ENCODE measurements at places on chromosomes 12 and 14. TPM values are rescaled to one million over a fixed set of nuclear protein-coding genes. Genes with fewer than 3 reads are reported as not detected.
A peak's percentile ranks its signal among the peaks of the same experiment; 100 is the strongest.

GRCh38 chr12:53289891-53290290 is 5.5 kb upstream of the PFDN5 start:
- DNase-seq: no peak

DNA sequence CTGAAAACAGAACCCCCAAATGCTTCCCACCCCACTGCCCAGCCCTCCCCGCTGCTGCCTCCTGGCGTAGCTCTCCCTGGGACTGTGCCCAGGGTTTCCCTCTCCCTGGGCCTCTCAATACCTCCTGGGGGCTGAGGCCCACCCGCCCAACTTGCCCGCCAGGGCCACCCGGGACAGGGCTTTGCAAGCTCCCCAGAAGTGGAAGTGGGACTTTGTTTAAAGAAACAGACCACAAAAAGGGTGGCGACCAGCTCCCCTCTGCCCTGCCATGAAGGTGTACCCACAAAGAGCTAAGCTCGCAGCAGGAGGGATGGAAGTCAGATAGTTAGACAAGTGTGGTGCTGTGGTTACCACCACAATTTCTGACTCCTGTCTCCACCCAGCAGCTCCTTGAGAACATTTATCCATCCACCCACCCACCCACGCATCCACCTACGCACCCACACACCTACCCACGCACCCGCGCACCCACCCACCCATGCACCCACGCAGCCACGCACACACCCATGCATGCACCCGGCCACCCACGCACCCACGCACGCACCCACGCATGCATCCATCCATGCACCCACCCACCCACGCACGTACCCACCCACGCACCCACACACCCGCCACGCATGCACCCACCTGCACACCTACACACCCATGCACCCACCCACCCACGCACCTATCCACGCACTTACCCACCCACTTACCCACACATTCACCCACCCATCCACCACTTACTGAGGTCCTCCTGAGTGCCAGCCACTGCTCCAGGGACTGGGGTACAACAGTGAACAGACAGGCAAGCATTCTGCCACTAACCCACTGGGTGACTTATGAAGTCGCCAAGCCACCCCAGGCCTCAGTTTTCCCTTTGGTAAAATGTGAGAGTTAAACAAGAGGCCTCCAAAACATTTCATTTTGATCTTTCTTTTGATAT is 127.3 kb downstream of the SCARB1 start:
- no peak for DNase-seq

DNA sequence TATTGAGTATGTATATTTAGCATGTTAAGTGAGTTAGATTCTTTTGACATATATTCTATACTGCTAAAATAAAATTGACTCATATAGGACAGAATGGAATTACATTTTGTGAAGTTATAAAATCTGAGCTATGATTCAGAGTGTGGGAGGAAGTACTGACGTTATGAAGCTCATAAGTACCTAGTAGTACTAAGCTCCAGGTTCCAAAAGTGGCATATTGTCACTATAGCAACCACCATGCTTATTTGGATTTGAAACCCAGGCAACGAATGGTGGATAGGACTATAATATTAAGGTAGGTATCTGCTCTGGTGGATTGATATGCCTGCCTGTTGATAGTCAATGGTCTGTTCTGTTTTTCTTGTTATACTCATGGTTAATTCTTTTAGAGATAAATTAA is 2.2 kb upstream of the FBXO33 start:
- no peak for DNase-seq

DNA sequence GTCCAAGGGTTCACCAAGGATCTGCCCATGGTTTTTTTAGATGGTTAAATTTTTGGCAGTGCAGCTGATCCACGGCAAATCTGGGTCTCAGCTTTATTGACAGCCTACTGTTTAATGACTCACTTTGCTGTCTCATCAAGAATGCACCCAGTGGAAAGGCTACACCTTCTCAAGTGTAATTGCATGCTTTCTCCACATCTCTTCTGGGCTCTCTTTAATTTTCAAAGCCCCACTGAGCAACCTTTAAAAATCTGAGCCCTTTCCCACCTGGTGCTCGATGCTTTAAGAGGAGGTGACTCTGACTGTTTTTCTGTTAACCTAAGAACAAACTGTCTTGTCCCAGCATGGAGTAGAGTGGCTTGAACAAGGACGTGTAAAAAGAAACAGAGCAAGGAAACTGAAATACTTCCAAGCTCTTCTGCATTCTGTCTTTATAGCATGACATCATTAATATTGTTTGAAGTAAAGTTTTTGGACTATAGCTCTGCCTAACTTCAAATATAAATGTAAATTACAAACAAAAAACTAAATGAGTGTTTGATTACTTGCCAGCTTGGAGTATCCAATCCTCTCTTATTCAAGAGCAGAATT is 214.2 kb upstream of the KRR1 start:
- no peak for DNase-seq

GRCh38 chr14:22829661-22830442 is at the start of gene MRPL52:
TSS of gene MRPL52 (plus strand) at chr14:22829887. CDS start at chr14:22829913, 26 bp downstream.
- DNase-seq: peak; percentile 94

Gene AEBP2
- total RNA-seq: 27.2 TPM

DNA sequence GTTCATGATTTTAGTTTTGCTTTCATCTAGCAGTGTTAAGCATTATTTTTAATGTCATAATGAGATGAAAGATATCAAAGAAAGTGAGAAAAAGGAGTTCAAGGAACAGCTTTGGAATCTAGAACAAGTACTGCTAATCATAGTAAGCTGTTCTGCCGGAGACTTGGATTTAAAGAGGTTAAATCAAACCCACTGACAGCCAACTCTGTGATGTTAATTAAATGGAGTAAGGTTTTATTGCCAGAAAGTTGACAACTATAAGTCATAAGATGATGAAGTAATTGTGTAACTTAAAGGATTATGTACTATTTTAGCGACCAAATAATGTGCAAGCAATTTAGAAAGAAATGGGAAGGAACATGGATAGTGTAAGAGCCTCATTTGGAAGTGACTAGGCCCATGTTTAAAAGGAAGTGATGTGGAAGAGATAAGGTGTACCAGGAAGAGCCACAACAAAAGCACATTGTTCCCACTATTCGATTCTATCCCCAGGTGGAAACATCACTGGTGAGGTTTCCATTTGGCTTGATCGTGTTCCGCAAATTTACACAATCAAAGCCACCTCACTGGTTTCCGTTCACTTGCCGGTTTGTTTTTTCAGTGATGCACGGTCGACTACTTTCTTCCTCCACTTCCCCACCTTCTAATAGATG is 388.5 kb downstream of the PAWR start:
- no peak for DNase-seq

GRCh38 chr12:31250179-31250578 is 75.8 kb downstream of the SINHCAF start:
- no peak for DNase-seq

DNA sequence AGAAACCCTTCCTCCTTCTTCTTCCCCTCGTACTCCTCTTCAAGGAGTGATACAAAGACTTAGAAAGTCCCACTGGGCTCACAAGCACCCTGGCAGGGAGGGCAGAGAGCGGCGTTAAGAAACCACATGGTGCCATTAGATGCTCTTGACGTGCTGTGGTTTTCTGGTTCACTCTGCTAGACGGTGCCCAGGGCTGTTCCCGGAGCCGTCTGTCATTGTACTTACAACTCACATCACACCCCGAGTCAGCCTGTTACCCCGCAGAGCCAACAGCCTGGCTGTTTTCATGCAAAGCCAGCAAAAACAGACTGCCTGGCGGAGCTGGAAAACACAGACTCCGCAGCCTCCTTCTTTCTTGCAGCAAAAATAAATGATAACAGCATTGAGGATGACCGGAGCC is 232.6 kb upstream of the TBX3 start:
- DNase-seq: no peak

DNA sequence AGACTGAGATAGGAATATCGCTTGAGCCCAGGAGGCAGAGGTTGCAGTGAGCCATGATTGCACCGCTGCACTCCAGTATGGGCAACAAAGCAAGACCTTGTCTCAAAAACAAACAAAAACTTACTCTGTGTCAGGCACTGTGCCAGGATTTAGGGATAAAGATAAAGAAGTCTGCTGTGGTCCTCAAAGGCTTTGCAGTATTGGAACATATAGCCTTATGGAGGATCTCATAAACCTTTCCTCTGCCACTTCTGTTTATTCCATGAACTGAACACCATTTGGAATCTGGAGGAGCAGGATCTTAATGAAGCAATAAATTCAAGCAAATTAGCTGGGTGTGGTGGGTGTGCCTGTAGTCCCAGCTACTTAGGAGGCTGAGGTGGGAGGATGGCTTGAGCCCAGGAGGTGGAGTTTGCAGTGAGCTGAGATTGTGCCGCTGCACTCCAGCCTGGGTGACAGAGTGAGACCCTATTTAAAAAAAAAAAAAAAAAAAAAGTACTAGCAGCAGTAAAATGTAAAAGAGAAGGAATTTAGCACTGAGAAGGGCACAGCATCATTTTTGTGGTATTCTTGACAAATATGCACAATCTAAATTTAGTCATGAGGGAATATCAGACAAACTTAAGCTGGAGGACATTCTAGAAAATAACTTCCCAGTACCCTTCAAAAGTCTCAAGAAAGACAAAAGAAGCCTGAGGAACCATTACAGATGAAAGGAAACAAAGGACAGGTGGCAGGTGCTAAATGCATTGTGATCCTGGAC is 27.1 kb downstream of the BMAL2 start:
- DNase-seq: no peak

GRCh38 chr12:131162113-131162512 is 208.4 kb downstream of the ADGRD1 start:
- DNase-seq: no peak

GRCh38 chr14:92651758-92652406 is 96.5 kb downstream of the LGMN start:
- peak; percentile 92 for DNase-seq

- no peak for DNase-seq
Measured at GRCh38 chr12:89156340-89156739, 196.0 kb downstream of the DUSP6 start.

Gene RNFT2
- 0.78 TPM for total RNA-seq

DNA sequence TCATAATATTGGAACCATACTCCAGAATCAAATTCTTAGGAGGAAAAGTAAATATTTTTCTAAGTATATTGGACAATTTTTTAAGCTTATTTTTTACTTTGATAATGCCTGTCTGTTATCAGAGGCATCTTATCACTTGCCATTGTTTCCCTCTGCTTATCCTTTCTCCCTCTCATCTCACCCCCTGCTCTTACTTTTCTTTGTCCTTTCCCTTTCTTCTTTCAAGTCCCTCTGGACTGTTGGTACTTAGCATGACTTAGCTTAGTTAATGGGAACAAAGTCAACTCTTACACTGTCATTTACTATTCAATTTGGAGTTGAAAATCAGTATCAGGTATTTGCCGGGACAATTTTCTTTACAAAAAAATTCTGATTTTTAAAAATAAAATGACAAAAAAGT is 45.2 kb downstream of the ABCD2 start:
- DNase-seq: no peak

GRCh38 chr12:51817027-51817953 is 31.2 kb downstream of the FIGNL2 start:
- no peak for DNase-seq

Gene PLCZ1
- not detected for total RNA-seq

GRCh38 chr14:50354527-50354926 is 42.2 kb downstream of the CDKL1 start:
- no peak for DNase-seq

Gene ACSM4
- not detected for total RNA-seq

- DNase-seq: no peak
Measured at GRCh38 chr12:91833780-91834359, 311.8 kb downstream of the BTG1 start.

DNA sequence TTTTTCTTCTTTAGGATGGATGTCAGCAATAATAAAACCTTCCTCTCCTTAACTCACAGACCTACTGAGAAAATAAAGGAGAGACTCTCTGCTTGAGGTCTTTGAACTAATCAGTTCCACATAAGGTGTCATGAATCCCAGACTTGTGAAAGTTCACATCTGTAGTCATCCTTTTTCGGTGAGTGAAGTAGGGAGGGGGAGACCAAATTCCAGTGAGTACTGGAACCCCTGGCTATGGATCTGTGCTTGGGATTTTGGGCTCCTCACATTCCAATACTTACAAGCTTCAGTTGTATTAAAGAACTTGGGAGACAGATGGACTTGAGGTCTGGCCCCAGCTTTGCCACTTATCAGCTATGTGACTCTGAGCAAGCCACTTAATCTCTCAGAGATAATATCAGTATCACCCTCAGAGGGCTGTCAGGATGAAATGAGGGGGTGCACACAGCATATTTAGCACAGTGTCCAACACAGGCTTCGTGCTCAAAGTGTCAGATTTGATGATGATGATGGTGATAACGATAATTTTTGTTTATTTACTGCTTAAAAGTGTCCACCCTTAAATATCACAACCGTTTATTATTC is 34.8 kb upstream of the APPL2 start:
- no peak for DNase-seq

GRCh38 chr14:86796221-86797074 is 1196.5 kb downstream of the GALC start:
- DNase-seq: no peak

Gene CLEC4D
- total RNA-seq: 0.43 TPM

DNA sequence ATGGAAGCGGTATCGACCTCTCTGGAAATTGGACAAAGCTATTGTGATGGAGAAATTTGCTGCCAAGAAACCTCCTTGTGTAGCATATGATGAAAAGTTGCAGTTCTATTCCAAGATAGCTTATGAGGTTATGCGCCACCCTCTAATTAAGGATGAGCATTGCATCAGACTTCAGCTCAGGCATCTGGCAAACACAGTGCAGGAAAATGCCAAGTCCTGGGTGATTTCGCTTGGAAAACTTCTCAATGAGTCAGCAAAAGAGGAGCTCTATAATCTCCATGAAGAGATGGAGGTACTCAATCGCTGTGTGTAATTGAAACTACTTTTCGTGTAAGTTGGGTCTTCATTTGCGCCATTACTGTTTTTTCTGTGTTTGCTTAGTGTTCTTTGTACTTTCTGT is 51.2 kb downstream of the DNAH10 start:
- DNase-seq: no peak

Gene KRT77
- total RNA-seq: not detected

DNA sequence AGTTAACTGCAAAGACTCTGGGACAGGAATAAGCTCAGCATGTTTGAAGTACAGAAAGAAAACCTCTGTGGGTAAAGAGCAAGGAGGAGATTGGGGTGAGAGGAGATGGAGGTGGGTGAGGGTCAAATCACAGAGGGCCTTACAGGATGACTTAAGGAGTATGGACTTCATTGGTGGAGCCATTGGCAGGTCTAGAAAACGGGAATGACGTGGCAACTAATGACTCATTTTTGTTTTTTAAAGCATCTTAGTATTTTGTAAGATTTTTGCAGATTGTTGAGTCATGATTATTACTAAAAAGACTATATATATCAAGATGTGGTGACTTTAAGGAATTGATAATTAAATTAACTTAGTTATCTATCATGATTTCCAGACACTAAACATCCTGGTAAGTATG is 18.5 kb downstream of the UTP20 start:
- DNase-seq: no peak

DNA sequence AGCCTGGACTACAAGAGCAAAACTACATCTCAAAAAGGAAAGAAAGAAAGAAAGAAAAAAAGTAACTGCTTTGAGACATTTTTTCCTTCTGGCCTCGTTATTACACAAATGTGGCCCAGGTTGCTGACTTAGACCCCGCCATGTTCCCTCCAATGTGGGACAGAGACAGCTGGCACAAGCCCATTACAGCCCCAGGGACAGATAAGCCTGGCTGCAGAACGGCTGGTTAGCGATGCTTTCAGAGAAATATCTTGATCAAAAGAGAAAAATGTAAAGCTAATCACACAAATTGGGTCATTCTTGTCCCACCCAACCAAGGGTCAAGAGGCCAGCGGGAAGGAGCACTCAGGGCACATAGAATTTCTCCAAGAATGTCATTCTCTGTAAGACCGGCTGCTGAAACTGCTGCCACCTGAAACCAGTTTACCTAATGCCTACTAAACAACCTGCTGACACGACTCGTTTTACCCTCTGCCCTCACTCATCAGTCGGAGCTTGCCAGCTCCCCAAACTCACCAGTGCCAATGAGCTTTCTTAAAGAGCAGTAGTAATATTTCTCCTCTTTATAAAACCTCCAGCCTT is 63.1 kb downstream of the TNFAIP2 start:
- no peak for DNase-seq

Data from cardiac septum (tissue), 1 donor.